ENCODE measurements at places on chromosomes 1 and 21. TPM values are rescaled to one million over a fixed set of nuclear protein-coding genes. Genes with fewer than 3 reads are reported as not detected.

The TBX19 gene
- total RNA-seq, result 1.1 TPM

The TCEA3 gene
- total RNA-seq, result not detected

The BACH1 gene
- 13.1 TPM for total RNA-seq

The HCRTR1 gene
- not detected for total RNA-seq

The KISS1 gene
- not detected for total RNA-seq

The GPN2 gene
- 10.0 TPM for total RNA-seq

The NLRP3 gene
- total RNA-seq, result 0.23 TPM

The WNT2B gene
- 12.0 TPM for total RNA-seq

The HOOK1 gene
- 0.30 TPM for total RNA-seq

The PM20D1 gene
- not detected for total RNA-seq

The PAPPA2 gene
- total RNA-seq, result 0.62 TPM

The KRTAP12-3 gene
- total RNA-seq, result not detected

The CCDC190 gene
- total RNA-seq, result not detected

The PTGS2 gene
- 1.1 TPM for total RNA-seq

DNA sequence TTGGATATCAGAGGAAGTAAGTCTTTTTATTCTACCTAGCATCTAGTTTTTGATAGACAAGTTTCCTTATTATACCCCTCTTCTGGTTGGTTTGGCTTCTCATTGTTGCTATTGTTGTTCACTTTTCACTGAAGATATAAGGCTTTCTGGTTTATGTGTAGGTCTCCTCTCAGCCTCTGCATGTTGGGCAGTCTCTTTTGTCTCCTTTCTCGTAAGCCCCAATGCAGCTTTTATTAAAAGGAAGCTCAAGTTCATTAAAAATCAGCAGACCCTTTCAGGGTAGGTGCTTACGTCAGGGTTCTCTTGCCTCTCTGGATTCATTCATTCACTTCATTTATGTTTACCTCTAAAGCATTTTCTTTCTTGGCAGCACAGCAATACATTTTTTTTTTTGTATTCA, 4.8 kb upstream of the DHX9 start:
- no peak for DNase-seq

- DNase-seq, result no peak
These were observed 70.0 kb downstream of the NTPCR start for GRCh38 chr1:233020426-233020825.

GRCh38 chr1:219573960-219574359, 38.9 kb downstream of the ZC3H11B start:
- no peak for DNase-seq

GRCh38 chr1:183038333-183038866, 15.2 kb downstream of the LAMC1 start:
- no peak for DNase-seq

- no peak for DNase-seq
These were observed 64.7 kb upstream of the LRRC7 start for GRCh38 chr1:69502991-69503390.

GRCh38 chr1:167983797-167984420, 47.0 kb upstream of the MPC2 start:
- no peak for DNase-seq

DNA sequence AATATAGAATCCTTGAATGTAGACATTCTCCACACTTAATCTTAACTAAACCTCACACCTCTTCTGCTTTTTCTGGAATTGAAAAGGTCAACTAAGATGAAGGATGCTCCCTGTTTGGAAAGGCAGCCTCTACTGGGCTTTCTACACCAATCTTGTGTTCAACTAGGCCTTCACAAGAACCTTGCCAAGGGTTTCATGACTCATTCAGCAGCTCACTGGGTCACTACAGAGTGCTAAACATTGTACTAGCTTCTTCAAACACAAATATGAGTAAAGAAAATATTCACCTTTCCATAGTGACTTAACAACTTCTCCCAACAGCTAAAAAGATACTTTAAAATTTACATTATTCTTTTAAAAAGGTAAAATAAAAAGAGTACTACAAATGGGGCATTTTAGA, 135.3 kb upstream of the PRMT6 start:
- DNase-seq, result peak; percentile 33

GRCh38 chr1:186643614-186644013, 36.6 kb downstream of the PTGS2 start:
- no peak for DNase-seq

GRCh38 chr1:202237052-202237451, 43.5 kb downstream of the LGR6 start:
- peak; percentile 90 for DNase-seq

DNA sequence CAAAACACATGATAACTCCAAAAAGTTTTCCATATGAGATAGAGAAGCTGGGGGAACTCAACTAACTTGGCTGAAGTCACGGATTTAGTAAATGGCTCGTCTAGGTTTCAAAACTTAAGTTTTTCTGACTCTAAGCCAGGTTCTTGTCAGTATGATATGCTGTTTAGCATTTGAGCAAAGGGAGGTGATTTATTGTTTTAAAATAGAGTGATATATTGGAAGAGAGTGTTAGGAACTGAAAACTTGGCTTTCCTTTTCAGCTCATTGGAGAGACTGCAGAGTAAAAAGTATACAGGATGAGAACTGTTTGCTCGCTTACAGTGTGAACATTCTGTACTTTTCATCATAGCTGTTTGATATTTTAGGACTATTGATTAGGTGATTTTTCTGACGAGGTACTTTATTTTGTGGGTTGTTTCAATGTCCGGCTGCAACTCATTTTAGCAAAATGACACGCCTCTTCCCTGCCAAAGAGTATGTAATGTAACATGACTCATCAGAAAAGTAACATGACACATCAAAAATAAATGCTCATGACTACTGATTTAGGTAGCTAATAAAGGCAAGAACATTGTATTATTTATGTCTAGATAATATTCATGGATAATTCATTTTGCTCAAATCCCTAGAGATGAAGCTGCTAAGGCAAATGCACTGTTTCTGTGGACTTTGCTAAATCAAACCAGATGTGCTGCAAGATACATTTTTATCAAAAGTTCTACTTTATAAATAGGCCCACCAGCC, 355.1 kb downstream of the GPATCH2 start:
- peak; percentile 13 for DNase-seq

GRCh38 chr1:109241344-109241743, 8.0 kb upstream of the CELSR2 start:
- no peak for DNase-seq

- no peak for DNase-seq
These were observed 115.3 kb downstream of the ADSS2 start for GRCh38 chr1:244336232-244336899.

- no peak for DNase-seq
These were observed 2.9 kb downstream of the CYYR1 start for GRCh38 chr21:26570203-26570602.

GRCh38 chr1:236870721-236871120, 75.6 kb downstream of the MTR start:
- DNase-seq, result no peak

DNA sequence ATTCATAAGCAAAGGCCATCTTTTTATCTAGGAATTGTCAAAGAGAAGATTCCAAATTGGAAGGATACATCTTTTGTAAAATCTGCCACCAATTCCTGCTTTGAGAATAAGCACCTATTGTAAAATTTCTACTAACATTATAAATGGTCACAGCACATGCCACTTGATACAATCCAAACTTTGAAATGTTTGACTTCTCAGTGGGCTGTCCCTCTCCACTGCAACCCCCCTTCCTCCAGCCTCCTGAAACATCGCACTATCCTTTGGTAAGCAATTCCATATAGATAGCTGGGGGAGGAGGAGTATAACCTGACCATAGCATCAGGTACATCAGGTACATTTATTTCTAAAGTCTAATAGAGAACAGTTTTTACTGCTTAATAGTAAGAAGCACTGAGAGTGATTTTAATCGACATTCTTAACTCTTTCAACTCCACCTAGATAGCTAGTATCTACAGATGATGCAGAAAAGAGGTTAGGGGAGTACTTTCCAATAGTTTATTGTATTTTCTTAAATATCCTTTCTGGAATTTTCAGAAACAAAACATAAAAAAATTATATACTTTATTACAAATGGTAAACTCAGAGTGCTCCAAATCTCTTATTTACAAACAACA, 2.9 kb downstream of the JUN start:
- no peak for DNase-seq

DNA sequence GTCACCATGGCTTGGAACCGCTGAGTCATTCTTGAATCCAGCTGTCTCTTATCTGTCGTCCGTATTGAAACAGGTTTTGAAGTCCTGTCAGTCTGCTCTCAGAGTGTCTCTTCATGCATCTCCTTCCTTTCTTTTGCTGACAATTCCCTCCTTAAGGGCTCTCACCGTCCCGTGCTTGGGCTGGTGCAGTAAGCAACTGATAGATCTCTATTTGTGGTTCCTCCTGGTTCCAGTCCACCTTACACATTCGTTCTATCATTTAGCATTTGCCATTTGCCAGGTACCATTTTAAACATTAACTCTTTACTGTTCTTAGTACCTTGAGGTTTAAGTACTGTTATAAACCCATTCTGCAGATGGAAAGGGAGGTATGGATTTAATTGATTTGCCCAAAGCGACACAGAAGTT, 88.9 kb downstream of the DYRK1A start:
- DNase-seq, result no peak

GRCh38 chr1:242208021-242208420, 209.1 kb upstream of the MAP1LC3C start:
- DNase-seq, result no peak

DNA sequence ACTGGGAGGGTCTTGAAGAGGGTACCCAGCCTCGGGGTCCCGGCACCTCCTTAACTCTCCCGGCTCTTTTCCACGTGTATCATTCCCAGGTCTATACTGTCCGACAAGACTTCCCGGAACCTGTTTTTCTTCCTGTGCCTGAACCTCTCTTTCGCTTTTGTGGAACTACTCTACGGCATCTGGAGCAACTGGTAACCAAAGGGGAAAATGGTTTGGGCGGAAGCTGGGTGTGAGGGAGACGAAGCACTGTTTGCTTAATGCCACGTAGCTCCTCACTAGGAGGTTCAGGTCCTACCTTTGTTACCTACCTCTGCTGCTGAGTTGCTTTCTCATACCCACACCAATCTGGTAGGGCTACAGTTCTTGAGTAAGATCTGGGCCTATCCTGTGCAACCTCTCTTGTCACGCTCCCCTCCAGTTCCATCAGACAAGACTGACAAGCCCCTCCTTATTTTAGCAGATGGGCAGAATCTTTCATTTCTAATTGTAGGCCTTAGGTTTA, 642 bp downstream of the SLC30A7 start:
- DNase-seq, result peak; percentile 14

DNA sequence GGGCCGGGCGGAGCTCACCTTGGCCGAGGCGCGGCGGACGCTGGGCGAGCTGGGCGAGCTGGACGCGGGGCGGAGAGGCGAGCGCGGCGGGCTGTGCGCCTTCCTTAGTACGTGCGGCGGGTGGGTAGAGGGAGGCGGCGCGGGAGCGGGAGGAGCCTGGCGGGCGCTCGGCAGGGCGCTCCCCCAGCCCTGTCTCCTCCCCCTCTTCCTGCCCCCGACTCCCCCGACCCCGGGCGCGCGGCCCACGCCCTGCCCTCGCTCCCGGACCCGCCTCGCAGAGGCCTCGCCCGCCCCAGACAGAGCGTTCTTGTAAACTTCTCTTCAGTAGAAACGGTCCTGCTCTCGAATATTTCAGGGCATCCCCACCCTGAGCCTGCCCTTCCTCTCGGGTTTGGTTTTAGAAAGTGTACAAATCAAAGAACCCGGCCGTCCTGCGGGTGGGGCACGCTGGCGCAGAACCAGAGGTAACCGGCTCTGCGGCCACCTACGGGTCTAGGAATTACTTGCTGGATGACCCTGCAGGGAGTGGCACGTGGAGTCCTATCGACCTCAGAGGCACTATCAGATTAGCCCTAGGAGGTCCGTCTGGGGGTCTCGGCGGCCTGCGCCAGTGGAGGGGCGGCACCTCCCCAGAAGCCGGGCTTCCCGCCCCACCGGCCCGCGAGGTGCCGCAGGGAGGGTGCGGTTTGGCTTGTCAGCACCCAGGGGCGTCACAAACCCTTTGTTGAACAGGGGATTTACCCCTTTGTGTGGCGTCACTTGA, at the start of gene S100A10:
Gene S100A10, minus strand, starts transcription at position 126 of the 763 bp plus-strand sequence. CDS start 7,629 bp downstream, outside the sequence.
- DNase-seq, result peak; percentile 93

DNA sequence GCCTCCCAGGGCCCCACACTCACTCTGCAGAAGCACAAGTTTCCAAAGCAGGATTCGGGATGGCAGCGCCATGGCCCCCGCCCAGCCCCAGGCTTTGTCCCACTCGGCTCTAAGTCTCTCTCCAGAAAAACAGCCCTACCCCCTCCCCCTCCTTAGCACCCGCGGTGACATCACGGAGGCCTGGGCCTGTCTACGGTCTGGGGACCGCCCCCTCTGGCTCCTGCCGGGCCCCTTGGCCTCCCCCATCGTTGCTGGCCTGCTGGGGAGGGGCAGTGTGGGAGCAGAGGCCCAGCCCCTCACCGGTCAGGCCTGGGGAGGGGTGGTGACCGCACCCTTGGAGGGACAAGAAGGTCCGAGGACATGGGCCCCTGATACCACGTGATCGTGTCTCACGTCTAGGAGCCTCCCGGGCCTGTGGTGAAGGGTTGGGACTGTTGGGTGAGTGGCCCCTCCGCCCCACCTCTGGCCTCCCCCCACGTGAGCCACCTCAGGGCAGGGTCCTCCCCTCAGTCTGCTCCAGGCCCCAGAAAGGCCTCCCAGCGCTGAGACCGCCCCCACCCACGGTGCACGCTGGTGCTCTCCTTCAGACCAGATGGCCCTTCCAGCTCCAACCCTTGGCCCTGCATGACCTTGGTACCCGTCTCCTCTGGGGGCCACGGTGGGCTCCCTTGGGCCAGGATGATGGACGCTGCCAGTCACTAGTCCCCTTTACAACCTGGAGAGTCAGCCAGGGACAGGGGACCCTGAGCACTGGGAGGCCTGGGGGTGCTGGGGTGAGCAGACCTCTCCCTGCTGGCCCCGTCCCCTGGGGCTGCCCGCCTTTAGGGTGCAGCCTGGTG, at the start of gene MXRA8:
Gene MXRA8, minus strand, starts transcription at position 123 of the 839 bp plus-strand sequence. Its CDS starts 51 bp downstream, at position 72.
- peak; percentile 99 for DNase-seq

- DNase-seq, result no peak
These were observed 77.9 kb downstream of the NEK7 start for GRCh38 chr1:198234520-198235251.

GRCh38 chr1:35854989-35855700, 27.9 kb upstream of the AGO1 start:
- DNase-seq, result no peak

- DNase-seq, result no peak
These were observed 664.2 kb downstream of the PTPRC start for GRCh38 chr1:199303035-199303434.

DNA sequence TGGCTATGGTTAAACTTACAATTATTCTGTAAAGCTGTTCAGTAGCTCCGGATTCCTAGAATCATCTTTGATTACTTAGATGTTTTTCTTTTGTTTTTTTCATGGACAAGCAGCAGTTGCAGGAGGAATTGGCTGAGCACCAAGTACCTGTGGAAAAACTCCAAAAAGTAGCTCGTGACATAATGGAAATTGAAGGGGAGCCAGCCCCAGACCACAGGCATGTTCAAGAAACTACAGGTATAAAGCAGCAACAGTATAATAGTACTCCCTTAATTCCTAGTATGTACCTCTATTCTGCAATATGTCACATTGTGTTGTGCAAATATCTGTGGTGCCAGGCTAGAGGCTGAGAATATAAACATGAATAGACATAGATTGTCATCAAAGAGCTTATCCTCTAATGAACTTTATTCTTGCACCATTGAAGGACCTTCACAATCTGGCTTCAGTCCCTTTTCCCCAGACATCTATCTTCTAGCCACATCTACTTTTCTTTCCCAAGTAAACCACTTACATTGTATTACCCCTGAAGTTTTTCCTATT, 132.3 kb upstream of the BMP8A start:
- DNase-seq, result no peak

- no peak for DNase-seq
These were observed 51.7 kb downstream of the SIM2 start for GRCh38 chr21:36750576-36750959.

GRCh38 chr1:153962088-153963029, 978 bp downstream of the SLC39A1 start:
- DNase-seq, result peak; percentile 51
